ENCODE measurements at places on chromosomes 5 and 9.

- peak; percentile 24 for DNase-seq
Observed at GRCh38 chr5:38596981-38597380, 40.5 kb upstream of the LIFR start.

DNA sequence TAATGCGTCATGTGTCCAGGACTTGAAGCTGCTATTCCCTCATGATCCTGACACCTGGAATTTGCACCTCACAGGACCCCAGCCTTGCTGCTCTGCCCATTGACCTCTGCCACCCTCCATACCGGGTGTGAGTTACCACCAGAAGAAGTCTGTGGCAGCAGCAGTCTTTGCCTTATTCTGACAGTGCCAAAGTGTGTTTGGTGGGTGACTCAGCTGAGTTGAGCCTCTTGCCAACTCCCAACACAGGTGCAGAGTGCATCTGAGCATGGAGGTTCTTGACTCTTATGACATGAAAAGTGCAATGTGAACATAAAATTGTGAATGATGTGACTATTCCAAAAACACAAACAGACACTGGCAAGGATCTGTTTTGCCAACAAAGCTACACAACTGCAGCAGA is 1166.5 kb upstream of the CDH18 start:
- no peak for DNase-seq

- DNase-seq: no peak
Observed at GRCh38 chr5:115260248-115260647, 2.4 kb downstream of the PGGT1B start.

- no peak for DNase-seq
Observed at GRCh38 chr5:31702712-31703111, 63.8 kb downstream of the PDZD2 start.

DNA sequence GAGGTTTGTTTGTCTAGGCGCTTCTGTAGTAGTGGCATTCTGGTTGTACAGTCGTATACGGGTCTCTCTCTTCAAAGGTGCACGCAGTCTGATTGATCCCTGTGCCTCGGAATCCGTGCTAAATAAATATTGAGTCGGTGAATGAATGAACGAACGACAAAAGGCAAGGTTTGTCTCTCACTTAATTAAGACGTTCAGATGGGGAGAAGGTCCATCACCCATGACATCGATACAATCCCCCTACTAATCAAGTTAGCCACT is 500 bp upstream of the CREBRF start:
- DNase-seq: no peak

DNA sequence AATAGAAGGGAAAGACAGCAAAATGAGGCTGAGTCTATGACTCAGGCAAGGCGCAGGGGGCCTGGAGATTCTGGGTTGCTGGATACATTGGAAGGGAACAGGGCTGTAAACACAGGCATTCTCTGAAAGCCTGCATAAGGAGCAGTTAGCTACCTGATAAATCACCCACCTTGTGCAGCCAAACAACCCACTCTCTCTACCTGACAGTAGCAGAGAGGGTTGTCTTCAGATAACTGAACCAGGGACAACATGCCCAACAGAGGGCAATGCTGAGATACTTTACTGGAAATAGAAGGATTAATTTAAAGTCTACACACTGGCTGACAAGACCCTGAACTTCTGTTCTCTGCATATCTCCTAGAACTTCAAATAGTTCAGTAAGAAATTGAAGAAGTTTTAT is 161.6 kb downstream of the KCTD16 start:
- no peak for DNase-seq

GRCh38 chr5:2300421-2300820 is 417.7 kb upstream of the IRX4 start:
- no peak for DNase-seq

- DNase-seq: no peak
Observed at GRCh38 chr9:102038006-102038405, 299.6 kb upstream of the GRIN3A start.

- no peak for DNase-seq
Observed at GRCh38 chr5:52804387-52804791, 16.7 kb downstream of the ITGA1 start.

GRCh38 chr9:134344068-134344799 is 18.0 kb downstream of the RXRA start:
- DNase-seq: no peak

DNA sequence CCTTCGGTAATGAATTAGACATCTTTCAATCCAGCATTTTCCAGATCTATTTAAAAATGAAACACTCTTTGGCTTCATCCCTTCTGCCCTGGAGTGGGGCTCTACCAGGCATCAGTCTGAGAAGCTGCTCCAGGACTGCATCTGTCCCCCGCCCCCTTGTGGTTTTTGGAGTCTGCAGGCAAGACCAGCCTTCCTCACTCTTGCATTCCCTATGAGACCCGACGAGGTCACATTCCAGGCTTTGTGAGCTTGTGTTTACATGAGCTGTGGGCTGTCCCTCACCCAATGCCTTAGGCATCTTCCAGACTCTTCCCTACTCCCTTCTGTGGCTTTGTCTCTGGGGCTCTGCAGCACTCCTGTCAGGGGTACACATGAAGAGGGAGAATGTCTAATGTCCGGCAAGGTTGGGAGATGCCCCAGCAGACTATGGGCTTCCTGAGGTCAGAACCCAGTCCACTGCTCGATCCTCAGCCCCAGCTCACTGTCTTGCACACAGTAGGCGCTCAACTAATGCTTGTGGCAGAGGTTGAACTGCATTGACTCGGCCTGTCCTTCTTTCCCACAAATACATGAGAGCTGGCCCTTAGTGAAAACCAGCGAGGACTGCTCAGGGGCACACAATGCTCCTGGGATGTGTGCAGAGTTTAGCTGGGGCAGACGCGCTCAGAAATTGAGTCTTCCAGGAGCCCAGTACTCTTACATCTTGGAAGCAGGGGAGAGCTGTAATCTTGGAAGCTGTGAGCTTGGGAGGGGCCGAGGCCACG is 11.7 kb upstream of the GADD45G start:
- no peak for DNase-seq

GRCh38 chr9:94875300-94876020 is 149.0 kb downstream of the AOPEP start:
- DNase-seq: no peak

DNA sequence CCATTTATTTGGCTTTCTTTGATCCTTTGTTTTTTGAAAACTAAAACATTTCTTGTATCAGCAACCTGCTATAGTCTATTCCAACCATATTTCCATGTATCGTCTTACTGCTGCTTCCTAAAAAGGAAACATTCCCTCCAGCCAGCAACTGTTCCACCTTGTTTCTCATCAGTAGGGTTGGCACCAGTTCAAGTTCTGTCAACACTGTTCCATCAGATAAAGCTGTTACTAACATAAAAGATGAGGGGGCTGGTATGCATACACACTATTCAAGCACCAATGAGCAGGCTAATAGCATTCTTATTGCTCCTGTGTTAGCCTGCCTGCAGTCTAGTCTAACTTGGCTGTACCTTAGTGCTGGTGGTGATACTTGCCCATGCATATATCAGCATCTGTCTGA is 178.3 kb downstream of the CWC27 start:
- DNase-seq: peak; percentile 77

DNA sequence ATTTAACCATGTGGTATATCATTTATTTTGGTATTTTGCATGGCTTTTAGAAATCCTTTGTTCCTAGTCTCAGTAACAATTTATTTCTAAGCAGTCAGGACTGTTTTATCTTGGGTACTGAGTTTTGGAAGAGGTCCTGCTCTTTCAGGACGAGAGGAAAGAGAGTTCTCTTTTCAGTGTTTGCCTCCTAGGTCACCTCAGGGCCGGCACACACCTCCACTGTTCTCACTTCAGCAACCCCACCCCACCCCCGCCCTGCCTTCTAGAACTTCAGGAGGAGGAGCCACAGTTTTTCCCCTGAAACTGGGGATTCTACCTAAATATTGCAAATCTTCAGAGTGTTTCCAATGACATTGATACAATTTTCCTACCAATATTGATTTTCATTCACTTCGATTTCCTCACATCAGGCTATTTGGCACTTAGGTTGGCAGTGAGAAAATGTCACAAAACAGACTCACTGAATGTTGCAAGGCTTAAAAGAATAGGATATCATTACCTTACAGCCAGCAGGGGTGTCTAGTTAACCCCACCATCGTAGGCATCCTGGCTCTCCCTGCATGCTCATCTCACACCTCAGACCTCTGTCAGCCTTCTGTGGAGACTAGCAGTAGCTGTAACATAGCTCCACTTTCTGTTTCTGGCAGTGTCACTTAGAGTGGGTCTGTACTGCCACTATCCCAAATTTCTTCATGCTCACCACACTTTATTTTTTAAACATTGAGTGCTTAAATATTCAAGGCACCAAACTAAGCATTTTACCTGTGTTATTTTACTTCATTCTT is 5.4 kb downstream of the IGIP start:
- DNase-seq: no peak

- no peak for DNase-seq
Observed at GRCh38 chr5:34749431-34749873, 89.5 kb upstream of the TTC23L start.

DNA sequence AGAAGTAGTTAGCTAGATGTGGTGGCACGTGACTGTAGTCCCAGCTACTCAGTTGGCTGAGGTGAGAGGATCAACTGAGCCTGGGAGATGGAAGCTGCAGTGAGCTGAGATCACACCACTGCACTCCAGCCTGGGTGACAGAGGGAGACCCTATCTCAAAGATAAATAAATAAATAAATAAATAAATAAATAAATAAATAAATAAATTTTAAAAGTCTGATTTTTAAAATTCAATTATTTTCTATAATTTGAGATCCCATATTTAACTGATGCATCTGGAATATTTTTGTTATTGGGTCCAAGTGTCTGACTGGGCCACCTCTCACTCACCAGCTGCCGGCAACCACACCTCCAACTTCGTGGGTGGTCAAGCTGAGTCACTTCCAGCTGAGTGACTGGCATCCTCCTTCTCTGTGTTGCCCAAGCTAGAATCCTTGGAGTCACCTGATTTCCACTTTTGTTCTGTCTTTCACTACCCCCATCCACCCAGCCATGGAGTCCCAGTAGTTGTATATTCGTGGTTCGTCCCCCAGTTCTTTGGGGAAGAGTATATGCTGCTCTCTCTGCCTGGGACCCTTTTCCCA is 70.9 kb downstream of the EGFLAM start:
- no peak for DNase-seq

- DNase-seq: no peak
Observed at GRCh38 chr5:124819201-124819600, 72.8 kb upstream of the ZNF608 start.

- no peak for DNase-seq
Observed at GRCh38 chr5:14495301-14495700, 86.3 kb upstream of the OTULINL start.

DNA sequence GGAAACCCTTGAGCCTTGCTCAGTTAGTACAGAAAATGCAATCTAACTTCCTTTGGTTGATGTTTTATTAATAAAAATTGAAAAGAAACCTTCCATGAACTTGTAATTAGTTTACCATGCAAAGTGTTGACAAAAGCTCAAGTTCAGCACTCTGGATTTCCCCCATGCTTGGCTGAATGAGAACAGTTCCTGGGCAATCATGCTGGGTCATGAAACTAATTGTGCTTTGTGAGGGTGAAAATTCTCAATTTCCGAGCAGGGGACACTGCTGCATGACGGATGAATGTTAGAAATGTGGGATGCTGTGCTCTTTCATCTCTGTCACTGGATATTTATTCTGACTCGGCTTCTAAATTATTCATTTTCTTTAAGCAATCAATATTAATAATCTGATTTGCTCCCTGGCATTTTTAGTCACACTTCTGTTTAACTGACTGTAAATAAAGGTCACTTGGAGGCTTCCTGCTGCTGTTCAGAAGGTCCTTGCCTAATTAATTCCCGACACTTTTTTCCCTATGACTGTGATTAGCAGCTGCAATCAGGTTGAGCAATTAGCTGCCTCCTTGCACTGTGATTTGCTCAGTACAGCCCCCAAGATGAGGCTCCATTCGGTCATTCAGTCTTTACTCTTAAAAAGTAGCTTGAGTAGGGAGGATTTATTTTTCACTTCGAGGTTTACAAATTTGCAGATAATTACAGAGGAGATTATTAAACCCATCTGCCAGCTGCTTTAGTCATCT is 678.1 kb upstream of the ZNF608 start:
- DNase-seq: no peak

DNA sequence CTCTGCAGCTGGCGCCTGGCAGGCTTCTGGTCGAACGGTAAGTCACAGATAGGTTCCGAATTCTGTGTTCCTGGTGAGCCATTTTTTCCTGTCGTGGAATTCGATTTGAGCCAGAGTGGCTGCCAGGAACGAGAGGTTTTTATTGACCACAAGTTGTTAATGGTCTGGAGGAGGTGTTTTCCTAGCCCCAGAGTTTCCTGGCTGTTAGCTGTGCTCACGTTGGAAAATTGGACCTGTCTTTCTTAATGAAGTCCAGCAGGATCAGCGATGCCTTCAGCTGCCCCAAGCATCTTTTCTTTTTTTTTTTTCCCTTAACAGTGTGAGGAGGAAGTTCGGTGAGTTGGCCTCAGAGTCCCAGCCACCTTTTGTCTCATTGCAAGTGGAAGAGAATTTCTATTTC is 62.9 kb downstream of the COL5A1 start:
- no peak for DNase-seq

DNA sequence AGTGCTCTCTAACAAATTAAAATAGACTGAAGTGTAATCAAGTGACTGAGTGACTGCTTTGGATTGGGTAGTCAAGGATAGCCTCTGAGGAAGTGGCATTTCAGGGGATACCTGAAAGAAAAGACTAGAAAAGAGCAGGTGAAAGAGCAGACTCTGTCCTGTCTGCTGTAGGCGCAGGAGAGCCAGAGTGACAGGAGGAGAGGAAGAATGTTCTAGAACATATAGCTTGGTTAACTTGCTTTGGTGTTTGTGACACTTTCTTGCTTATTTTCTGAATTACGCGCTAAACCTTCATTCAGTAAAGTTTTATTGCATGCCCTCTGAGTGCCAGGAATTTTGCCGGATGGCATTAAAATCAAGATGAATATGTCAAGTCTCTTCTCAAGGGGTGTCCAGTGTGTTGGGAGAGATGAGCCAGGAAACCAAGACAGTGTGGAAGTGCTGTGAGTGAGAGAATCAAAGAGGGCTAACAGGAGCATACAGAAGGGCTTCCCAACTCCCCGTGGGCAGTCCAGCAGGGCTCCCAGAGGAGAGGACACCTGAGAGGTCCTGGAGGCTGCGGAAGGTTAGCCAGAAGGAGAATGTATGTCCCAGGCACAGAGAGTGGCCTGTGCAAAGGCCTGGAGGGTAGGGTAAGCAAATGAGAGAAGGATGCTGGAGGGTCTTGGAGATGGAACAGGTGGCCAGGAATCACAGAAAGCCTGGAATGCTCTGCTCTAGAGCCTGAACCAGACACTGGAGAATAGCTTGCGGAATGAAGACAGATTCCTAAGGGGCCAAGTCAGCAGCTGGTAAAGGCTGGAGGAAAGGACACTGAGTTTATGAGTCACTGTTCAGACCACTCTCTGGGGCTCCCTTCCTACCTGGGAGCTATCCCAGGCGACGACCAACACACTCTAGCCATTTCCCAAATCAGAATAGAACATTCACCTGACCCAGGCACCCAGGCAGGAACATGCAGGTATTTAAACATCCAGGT is 59.3 kb downstream of the SLC22A5 start:
- no peak for DNase-seq

GRCh38 chr9:125153712-125154367 is 10.5 kb upstream of the SCAI start:
- DNase-seq: no peak

Data from SK-N-DZ (cell line).